Subcutaneous adipose tissue (tissue), 4 donors: ENCODE measurements at places on chromosomes 11 and 22. TPM values are rescaled to one million over a fixed set of nuclear protein-coding genes. Genes with fewer than 3 reads are reported as not detected.

Gene MMP13
- 0.44 TPM for total RNA-seq

Gene TXNRD2
- total RNA-seq, result 28.4 TPM

Gene PRG3
- total RNA-seq, result not detected

Gene SGSM1
- under 0.01 TPM for total RNA-seq

Gene AMOTL1
- total RNA-seq, result 21.8 TPM

Gene KCNJ1
- total RNA-seq, result not detected

Gene LAMTOR1
- 84.6 TPM for total RNA-seq

Gene HIRA
- total RNA-seq, result 14.8 TPM

Gene NXPE1
- not detected for total RNA-seq

Gene AQP11
- total RNA-seq, result 0.88 TPM

Gene CD81
- total RNA-seq, result 648 TPM

Gene TOM1
- total RNA-seq, result 66.3 TPM

Gene RFPL3
- not detected for total RNA-seq

Gene PRDM11
- total RNA-seq, result 11.3 TPM

Gene PLAAT4
- total RNA-seq, result 21.2 TPM

Gene DDI1
- total RNA-seq, result not detected
